ENCODE measurements at places on chromosomes 2 and 18. TPM values are rescaled to one million over a fixed set of nuclear protein-coding genes. Genes with fewer than 3 reads are reported as not detected.

Gene VWC2L
- total RNA-seq = not detected

Gene SPIRE1
- total RNA-seq = 5.7 TPM

Gene RNU2-63P
- total RNA-seq = 11.0 TPM

Gene ANTXR1
- not detected for total RNA-seq

Gene CDK15
- total RNA-seq = not detected

Gene SLC9A4
- 0.14 TPM for total RNA-seq

Gene TAF1B
- 17.8 TPM for total RNA-seq

Gene LONRF2
- total RNA-seq = 0.10 TPM

Gene TUBA3E
- total RNA-seq = not detected

Gene DNAH7
- total RNA-seq = 0.02 TPM

Gene CYP20A1
- total RNA-seq = 26.5 TPM

Gene GEN1
- total RNA-seq = 35.2 TPM

Gene LIMS4
- 0.17 TPM for total RNA-seq

Data from activated T-cell treated with anti-CD3 and anti-CD28 coated beads, Interleukin-2, amount 50 U/mL, for 72 hours (primary cell).